ENCODE measurements at places on chromosomes 5 and 9. TPM values are rescaled to one million over a fixed set of nuclear protein-coding genes. Genes with fewer than 3 reads are reported as not detected.

DNA sequence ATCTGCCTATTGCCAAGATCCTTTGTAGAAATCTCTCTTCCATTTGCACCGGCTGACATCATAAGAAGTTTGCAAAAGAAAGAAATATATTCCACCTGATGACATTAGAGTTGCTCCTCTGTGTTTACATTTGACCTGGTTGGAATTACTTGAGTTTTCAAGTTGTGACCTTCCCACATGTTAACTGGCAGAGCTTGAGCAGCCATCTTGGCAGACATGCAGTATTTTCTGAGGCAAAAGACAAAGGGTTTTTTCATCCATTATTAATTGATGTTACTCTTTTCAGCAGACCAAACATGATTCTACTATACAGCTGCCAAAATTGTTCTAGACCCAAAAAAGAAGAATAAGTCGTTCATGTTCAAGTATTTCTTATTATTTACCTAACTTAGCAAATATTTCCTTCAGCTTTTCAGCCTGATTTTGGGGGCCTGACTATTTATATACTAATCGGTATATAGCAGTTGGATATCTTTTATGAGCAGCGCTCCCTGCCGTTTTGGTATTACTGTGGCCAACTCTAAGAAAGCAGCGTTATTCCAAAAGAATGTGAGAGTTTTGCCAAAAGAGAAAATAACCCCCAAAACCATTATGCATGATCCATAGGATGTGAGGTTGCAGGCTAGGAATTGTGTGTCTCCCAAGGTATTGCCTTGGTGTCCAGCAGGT lies 212.9 kb downstream of the PBX3 start:
- no peaks in the 10 kb centered on the region for H3K4me1 ChIP-seq
- no peaks in the 10 kb centered on the region for H3K27me3 ChIP-seq
- DNase-seq, result no peak
- H3K27ac ChIP-seq, result no peak overlapping the region
- H3K4me3 ChIP-seq, result no peak overlapping the region
- H3K36me3 ChIP-seq, result peaks cover 24% of the 10 kb centered on the region

CCDC152 gene
- total RNA-seq, result 0.38 TPM

GRCh38 chr5:61308712-61309111 lies 23.3 kb upstream of the ZSWIM6 start:
- H3K27me3 ChIP-seq, result no peaks in the 10 kb centered on the region
- no peak for DNase-seq
- no peak overlapping the region for H3K27ac ChIP-seq
- peaks cover 32% of the 10 kb centered on the region for H3K4me1 ChIP-seq

GRCh38 chr5:116289276-116289675 lies 204.5 kb downstream of the COMMD10 start:
- H3K36me3 ChIP-seq, result no peaks in the 10 kb centered on the region
- no peak for DNase-seq

SLC6A7 gene
- total RNA-seq, result not detected

ASTN2 gene
- not detected for total RNA-seq

Data from esophagus squamous epithelium (tissue), 5 donors.